Ovary (tissue), 10 donors: ENCODE measurements at places on chromosomes 3 and 15. TPM values are rescaled to one million over a fixed set of nuclear protein-coding genes. Genes with fewer than 3 reads are reported as not detected.
A peak's percentile ranks its signal among the peaks of the same experiment; 100 is the strongest.

DNA sequence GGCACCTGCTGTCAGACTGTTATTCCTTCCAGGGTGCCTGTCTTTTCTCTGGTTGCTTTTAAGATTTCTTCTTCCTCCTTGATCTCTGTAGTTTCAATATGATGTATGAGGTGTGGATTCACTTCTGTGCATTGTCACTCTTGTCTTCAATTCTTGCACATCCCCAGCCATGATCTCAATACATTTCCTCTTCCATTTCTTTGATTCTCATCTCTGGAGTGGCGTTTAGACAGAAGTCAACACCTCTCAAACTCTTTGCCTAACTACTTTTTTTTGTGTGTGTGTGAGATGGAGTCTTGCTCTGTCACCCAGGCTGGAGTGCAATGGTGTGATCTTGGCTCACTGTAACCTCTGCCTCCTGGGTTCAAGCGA is 224.4 kb upstream of the LYSMD4 start:
- no peak for DNase-seq

DNA sequence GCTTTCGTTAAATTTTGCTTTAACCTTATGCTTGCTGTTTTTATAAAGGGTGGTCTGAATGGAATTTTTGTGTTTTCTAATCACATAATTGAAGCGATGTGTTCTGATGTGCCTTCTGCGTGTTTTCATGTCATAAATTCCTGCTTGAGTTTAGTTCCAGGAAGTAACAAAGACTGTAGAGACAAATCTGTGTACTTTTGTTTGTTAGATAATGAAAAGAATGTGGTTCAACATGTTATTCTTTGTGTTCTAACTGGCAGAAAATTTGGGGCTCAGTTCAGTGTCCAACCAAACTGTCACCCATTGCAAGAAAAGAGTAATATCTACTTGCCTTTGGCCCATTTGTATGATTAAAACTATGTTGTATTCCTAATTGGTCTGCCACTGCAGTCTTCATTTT is 324.0 kb downstream of the DIPK2A start:
- DNase-seq: no peak

DNA sequence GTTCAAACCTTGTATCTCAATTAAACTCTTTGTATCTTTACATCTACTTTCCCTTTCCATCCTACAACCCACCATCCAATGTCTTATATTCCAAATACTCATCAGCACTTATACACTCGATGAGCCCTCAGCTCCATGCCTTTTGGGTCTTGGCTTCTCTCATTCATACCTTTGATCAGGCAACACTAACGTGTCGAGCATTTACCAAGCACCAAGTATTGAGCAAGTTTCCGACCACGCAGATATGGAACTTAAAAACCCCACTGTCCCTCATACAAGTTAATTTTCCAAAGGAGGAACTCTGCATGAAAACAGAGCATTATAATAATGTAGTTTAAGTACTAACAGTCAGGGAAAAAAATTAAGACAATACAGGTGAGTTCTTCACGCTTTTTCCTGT is 102.8 kb downstream of the IL1RAP start:
- DNase-seq: no peak

GRCh38 chr15:96218623-96219455 is 111.7 kb upstream of the NR2F2 start:
- DNase-seq: peak; percentile 41

- no peak for DNase-seq
These were observed 520 bp downstream of the TMEM42 start for GRCh38 chr3:44862226-44862637.

GRCh38 chr15:92533298-92533697 is 122.3 kb downstream of the FAM174B start:
- no peak for DNase-seq

DNA sequence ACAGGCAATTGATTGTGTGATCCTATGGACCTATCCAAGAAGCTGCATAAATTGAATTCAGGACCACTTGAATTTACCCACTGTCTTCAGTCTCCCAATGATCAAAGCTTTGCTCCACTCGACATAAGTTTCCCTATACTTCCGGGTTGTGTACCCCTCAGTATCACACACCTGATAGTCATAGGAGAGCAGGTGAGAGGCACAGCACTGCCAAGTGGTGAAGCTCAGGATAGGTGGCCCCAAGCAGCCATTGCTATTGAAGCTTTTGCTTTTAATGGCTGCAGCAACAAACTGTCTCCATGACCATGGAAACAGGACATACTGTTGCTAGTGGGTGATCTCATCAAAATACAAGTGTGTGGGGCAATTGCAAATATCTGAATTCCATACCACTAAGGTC is 27.7 kb downstream of the GASK1A start:
- DNase-seq: no peak

DNA sequence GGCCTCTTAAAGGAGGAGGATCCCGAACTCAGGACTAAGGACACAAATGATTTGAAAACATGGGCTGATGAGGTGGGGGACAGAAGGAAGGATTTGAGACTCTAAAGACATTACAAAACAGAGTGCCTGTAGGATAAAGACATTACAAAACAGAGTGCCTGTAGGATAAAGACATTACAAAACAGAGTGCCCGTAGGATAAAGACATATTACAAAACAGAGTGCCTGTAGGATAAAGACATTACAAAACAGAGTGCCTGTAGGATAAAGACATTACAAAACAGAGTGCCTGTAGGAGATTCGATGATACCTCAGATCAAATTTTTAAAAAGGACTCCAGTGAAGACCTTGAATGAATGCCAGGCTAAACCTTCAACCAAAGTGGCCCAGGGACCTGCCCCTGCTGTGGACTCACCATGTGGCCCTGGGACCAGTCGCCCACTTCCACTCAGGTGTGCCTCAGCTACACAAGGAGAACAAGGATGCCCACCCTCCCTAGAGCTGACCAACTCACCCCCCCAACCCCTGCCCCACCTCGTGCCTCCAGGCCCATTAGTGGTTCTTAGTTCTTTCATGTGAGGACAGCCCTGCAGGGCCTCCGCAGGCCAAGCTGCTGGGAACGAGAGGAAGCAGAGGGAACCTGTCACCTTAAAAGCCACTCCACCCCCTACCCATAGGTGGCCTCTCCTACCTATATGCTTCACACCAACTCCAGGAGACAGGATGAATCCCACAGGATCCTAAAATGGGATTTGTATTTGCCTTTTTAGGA is 59.8 kb downstream of the SH3BP5 start:
- DNase-seq: no peak

GRCh38 chr3:172276103-172276502 is 172.2 kb downstream of the GHSR start:
- DNase-seq: no peak

DNA sequence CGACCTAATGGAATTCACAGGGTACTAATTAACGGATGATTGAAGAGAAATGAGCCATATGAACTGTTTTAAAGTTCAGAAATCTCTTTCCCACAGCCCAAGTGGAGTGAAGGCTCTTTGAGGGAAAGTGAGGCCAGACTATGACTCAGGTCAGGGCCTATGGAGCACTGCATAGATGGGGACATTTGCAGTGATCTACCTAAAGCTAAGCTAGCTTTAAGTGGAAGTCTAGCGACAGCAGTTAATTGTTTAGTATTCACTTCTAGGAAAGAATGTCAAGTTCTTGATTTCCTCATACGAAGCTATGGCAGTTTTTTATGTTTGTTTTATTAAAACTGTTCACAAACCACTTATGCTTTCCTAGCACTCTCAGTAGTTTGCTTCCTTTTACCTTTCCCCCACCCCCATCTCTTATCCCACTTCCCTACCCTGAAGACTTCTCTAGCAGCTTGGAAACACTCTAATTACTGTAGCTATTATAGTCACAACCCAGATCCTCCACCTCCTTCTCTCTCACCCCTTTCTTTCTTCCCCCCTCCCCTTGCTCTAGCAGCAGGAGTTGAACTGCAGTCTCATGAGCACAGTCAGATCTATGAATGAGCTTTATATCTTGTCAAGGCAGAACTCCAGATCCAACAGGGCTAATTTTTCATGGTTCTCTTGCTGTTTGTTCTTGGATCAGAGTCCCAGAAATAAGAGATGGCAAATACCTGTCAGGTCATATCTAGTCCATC is 6.2 kb downstream of the ZNF609 start:
- DNase-seq: no peak

The FEZF2 gene
- total RNA-seq: not detected

The EFCAB12 gene
- total RNA-seq: 8.4 TPM

The ARNT2 gene
- 19.8 TPM for total RNA-seq

The UQCC5 gene
- 44.7 TPM for total RNA-seq
